ENCODE measurements at places on chromosomes 7 and 10. TPM values are rescaled to one million over a fixed set of nuclear protein-coding genes. Genes with fewer than 3 reads are reported as not detected.

BAZ1B gene
- 88.4 TPM for total RNA-seq

SEMA4G gene
- total RNA-seq = 0.83 TPM

GRCh38 chr7:73885975-73886798, 25.2 kb downstream of the TMEM270 start:
- no peaks in the 10 kb centered on the region for H3K27me3 ChIP-seq
- no peak overlapping the region for H3K4me3 ChIP-seq
- H3K4me1 ChIP-seq = peaks cover 6% of the 10 kb centered on the region
- no peak for DNase-seq

DNA sequence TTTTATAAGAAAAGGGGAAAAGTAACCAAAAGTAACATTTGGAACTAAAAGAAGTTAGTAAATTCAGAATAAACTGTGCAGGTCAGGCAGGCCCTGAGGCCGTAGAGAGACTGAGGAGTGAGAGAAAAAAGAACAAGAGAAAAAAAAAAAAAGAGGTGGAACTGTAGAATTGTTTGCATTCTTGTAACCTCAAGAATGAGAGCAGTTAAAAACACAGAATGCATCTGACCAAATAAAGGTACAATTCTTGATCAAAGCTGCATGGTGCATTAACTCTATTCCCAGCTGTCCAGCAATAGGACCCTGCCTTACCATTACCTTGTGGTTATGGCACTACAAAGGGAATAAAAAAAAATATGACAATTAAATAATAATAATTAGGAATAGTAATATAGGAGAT, 170.1 kb upstream of the SEMA3A start:
- no peak overlapping the region for H3K4me3 ChIP-seq
- H3K27ac ChIP-seq = no peak overlapping the region
- no peaks in the 10 kb centered on the region for H3K4me1 ChIP-seq
- no peak for DNase-seq

INA gene
- total RNA-seq = 20.9 TPM

DNA sequence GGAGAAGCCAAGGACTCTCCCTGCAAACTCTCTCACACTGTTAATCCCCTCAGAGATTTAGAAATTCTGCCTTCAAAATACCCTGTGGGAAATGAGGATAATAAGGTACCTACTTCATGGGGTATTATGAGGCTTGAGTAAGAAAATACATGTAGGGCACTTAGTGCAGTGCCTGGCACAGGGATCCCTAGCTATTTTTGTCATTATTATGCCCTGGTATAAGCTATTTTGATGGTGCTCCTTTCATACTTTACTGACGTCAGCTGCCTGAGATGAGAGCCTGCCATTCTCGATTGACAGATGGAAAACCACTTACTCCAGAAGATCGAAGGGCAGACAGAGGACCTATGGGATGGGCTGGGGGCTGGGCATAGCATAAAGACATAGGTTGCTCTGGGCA, 30.1 kb downstream of the MKX start:
- no peak for DNase-seq
- H3K27ac ChIP-seq = no peak overlapping the region
- peaks cover 17% of the 10 kb centered on the region for H3K27me3 ChIP-seq
- no peak overlapping the region for H3K4me3 ChIP-seq
- no peaks in the 10 kb centered on the region for H3K36me3 ChIP-seq
- no peaks in the 10 kb centered on the region for H3K4me1 ChIP-seq

- no peak overlapping the region for H3K27ac ChIP-seq
- H3K27me3 ChIP-seq = no peaks in the 10 kb centered on the region
- H3K4me3 ChIP-seq = no peak overlapping the region
- no peaks in the 10 kb centered on the region for H3K36me3 ChIP-seq
- DNase-seq = no peak
These were observed 28.1 kb downstream of the WDR37 start for GRCh38 chr10:1084011-1084950.

- H3K4me3 ChIP-seq = no peak within 1 kb of the TSS
- no peak within 1 kb of the TSS for H3K27ac ChIP-seq
- no peak for DNase-seq
- H3K4me1 ChIP-seq = no peaks in the 10 kb centered on the region
- H3K36me3 ChIP-seq = no peaks in the 10 kb centered on the region
These were observed at the start of gene WDFY4 for GRCh38 chr10:48684792-48685623. WDFY4 (plus strand) TSS chr10:48684873; CDS start chr10:48709733, 24,860 bp downstream.

- H3K27ac ChIP-seq = no peak overlapping the region
- peak overlapping the region; percentile 71 for H3K4me3 ChIP-seq
These were observed 817 bp downstream of the MLLT10 start for GRCh38 chr10:21534604-21535493.

EIF5AL1 gene
- total RNA-seq = 0.48 TPM

GRCh38 chr7:70354409-70355169, 756.3 kb downstream of the AUTS2 start:
- H3K27me3 ChIP-seq = peaks cover 11% of the 10 kb centered on the region
- H3K4me3 ChIP-seq = no peak overlapping the region
- H3K4me1 ChIP-seq = no peaks in the 10 kb centered on the region

DNA sequence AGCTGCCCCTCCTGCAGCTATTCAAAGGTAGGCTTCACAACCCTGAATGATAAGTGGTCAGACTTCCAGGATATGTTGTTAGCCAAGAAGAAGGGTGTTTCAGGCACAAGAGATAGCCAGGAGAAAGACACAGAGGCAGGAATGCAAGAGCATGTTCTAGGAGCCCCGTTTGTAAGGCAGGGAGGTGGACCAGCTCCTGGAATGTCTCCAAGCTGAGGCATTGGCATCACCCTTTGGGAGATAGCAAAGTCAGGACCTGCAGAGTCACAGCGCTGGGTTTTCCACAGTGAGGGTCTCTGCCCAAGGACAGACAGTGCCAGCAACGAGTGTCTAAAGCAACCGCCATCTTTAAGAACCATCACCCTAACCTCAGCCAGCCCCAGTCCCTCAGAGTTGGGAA, 484.5 kb upstream of the ZMIZ1 start:
- H3K4me3 ChIP-seq = no peak overlapping the region
- peaks cover 9% of the 10 kb centered on the region for H3K27me3 ChIP-seq
- no peak for DNase-seq
- H3K4me1 ChIP-seq = no peaks in the 10 kb centered on the region
- no peak overlapping the region for H3K27ac ChIP-seq

- DNase-seq = no peak
- H3K4me3 ChIP-seq = no peak overlapping the region
- no peaks in the 10 kb centered on the region for H3K4me1 ChIP-seq
- H3K27me3 ChIP-seq = peaks cover 45% of the 10 kb centered on the region
These were observed 359.7 kb upstream of the ZNF32 start for GRCh38 chr10:44008270-44008916.

PIP gene
- total RNA-seq = not detected

DNA sequence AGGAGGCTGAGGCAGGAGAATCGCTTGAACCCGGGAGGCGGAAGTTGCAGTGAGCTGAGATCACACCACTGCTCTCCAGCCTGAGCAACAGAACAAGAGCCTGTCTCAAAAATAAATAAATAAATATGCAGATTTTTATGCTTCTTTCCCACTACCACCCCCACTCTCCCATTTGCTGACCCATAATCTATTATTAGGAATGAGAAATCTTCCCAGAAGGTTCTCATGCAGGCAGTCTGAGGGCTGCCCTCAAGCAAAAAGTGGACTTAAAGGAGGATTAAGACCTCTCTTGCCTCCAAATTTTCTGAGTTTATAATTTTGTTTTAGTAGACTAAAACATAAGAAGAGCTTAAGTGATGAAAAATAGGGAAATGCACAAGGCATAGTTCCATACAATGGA, 85.2 kb upstream of the TOMM7 start:
- H3K4me3 ChIP-seq = no peak overlapping the region
- no peaks in the 10 kb centered on the region for H3K36me3 ChIP-seq
- H3K27ac ChIP-seq = no peak overlapping the region
- H3K4me1 ChIP-seq = no peaks in the 10 kb centered on the region
- DNase-seq = no peak

PLEKHS1 gene
- total RNA-seq = 4.9 TPM

GRCh38 chr10:51768886-51769465, 69.6 kb upstream of the CSTF2T start:
- H3K4me1 ChIP-seq = no peaks in the 10 kb centered on the region
- DNase-seq = no peak
- no peaks in the 10 kb centered on the region for H3K27me3 ChIP-seq
- H3K36me3 ChIP-seq = no peaks in the 10 kb centered on the region
- no peak overlapping the region for H3K4me3 ChIP-seq
- no peak overlapping the region for H3K27ac ChIP-seq

DNA sequence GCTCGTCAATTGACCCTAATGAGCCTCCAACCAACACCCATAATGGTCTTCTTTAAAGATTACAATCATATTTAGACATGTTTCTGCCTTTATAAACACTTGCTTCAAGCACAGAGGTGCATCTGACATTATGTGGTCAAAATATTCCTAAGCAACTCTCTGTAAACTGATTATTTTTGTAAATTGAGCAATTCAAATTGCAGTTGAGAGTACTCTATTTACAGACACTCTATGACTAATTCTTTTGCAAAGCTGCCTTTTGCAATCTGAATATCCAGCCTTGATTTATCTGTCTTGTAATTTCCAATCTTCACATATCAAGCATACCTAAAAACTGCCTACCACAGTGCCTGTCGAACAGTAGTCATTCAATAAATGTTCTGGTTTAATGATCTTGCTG, 112.0 kb downstream of the PDE1C start:
- no peaks in the 10 kb centered on the region for H3K36me3 ChIP-seq
- H3K27ac ChIP-seq = no peak overlapping the region
- no peak for DNase-seq

DNA sequence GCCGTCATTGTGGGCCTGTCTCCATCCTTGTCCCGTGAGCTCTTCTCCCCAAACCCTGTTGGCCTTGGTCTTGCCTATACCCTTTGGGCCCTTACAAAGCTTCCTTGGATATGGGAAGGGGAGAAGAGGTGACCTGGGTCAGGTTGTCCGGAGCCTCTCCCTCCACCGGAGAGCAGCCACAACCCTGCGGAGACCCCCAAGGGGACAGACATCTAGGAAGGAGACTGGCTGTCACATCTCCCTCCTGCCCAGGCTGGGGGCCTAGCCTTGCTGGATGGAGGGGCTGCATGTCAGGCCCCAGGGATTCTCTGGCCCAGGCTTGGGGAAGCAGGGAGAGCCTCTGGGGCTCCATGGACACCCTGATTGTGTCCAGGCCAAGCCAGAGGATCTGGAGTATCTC, 11.8 kb downstream of the NACAD start:
- H3K27ac ChIP-seq = no peak overlapping the region
- DNase-seq = no peak
- H3K27me3 ChIP-seq = no peaks in the 10 kb centered on the region
- no peak overlapping the region for H3K4me3 ChIP-seq
- peaks cover 10% of the 10 kb centered on the region for H3K4me1 ChIP-seq
- no peaks in the 10 kb centered on the region for H3K36me3 ChIP-seq

MOGAT3 gene
- total RNA-seq = not detected

KCNMA1 gene
- 0.68 TPM for total RNA-seq
